Activated gamma-delta T cell (primary cell): ENCODE measurements at places on chromosomes 2 and 18.

DNA sequence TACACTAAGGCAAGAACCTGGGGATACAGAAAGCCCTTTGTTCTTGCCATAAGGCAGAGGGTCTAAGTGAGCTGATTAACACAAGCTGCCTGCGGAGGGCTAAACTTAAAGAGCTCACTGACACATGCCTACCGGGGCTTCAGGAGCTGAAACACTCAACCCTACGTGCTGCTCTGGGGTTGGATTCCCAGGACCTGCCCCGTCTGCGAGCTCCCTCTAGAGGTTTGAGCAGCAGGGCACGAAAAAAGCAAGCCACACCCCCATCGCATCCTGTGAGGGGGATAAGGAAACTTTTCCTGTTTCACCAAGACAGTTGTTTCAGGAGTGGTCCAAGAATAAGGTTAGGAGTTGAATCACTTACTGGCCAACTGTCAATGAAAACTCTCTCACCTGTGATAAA is 562.1 kb downstream of the TMX3 start:
- no peak for DNase-seq

- DNase-seq = no peak
Measured at GRCh38 chr2:167972020-167972419, 275.4 kb downstream of the STK39 start.

DNA sequence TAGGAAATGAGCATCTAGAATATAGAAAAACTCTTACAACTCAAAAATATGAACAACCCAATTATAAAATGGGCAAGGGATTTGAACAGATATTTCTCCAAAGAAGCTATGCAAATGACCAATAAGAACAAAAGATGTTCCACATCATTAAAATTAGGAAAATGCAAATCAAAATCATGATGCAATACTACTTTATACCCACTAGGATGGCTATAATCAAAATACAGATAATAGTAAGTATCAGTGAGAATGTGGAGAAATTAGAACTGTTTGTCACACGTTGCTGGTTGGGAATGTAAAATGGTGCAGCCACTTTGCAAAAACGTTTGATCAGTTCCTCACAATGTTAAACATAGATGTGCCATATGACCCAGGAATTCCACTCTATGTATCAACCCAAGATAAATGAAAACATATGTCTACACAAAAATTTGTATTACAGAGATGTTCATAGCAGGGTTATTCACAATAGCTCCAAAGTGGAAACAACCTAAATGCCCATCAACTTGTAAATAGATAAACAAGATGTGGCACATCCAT is 558.4 kb downstream of the SLC4A3 start:
- DNase-seq = no peak

- no peak for DNase-seq
Measured at GRCh38 chr18:66826211-66826610, 222.3 kb upstream of the CDH19 start.

DNA sequence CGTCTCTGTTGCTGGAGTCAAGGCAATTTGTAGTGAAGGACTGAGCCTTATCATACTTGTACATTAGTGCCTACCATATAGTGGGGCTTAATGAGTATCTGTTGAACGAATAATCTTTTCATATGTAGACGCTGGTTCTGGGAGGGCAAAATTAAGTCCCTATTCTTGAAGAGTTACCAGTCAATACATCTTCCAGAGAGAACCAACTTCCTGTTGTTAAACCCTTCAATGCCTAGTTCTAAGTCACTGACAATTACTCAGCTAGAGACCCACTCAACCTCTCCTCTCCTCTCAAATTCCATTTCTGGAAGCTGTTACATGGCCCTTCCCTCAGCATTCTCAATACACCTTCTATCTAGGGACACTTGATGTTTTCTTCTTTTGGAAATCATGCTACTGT is 1.1 kb upstream of the MOB4 start:
- DNase-seq = no peak

GRCh38 chr2:105809723-105810122 is 65.0 kb downstream of the NCK2 start:
- DNase-seq = no peak

GRCh38 chr18:51867767-51868166 is 472.2 kb upstream of the DCC start:
- no peak for DNase-seq
